ENCODE measurements at places on chromosomes 3 and 15.
A peak's percentile ranks its signal among the peaks of the same experiment; 100 is the strongest.

DNA sequence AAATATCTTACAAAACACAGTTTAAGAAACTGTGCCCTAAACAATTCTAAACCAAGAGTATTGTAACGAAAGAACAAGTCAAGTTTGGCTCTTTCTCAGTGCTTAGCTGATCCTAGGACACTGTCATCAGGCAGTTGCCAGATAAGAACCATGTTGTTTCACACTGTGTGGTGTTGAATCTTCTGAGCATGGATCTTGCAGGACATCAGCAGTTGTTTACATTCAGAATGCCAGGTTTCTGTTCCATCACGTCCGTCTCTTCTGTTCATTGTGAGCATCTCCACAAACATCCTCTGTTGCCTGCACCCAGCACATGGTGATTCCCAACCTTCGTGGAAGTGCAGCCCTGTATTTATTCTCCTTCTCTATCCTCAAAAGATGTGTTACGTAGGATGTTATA lies 67.9 kb downstream of the DCUN1D1 start:
- DNase-seq: no peak
- H3K4me1 ChIP-seq: no peaks in the 10 kb centered on the region
- no peak overlapping the region for H3K4me3 ChIP-seq
- no peaks in the 10 kb centered on the region for H3K27me3 ChIP-seq

DNA sequence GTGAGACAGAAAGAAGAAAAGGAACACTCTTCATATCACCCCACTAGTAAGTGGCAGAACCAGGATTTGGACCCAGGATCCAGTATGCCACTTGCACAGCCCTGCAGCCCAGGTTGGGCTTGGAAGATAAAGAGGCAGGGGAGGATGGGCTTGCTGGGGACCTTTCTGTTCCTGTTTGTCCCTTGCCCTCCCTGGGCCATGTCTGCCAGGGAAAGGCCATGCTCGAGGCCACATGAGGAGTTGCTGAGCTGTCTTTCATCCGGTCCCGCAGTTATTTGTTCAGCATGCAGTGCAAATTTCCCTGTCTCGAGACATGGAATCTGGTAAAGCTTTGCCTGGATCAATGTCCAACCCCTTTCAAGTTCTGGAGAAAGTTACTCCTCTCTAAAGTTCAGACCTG lies 116.0 kb upstream of the MRPS22 start:
- no peaks in the 10 kb centered on the region for H3K4me1 ChIP-seq
- no peak overlapping the region for H3K27ac ChIP-seq
- no peaks in the 10 kb centered on the region for H3K27me3 ChIP-seq
- no peaks in the 10 kb centered on the region for H3K36me3 ChIP-seq

- peak overlapping the region; percentile 70 for H3K27ac ChIP-seq
- H3K4me3 ChIP-seq: no peak overlapping the region
- H3K27me3 ChIP-seq: no peaks in the 10 kb centered on the region
- DNase-seq: peak; percentile 91
Measured at GRCh38 chr15:40957581-40958051, 4.3 kb downstream of the CHAC1 start.

GRCh38 chr3:179558742-179559364 lies 3.9 kb upstream of the ACTL6A start:
- no peaks in the 10 kb centered on the region for H3K27me3 ChIP-seq
- H3K27ac ChIP-seq: no peak overlapping the region
- H3K4me1 ChIP-seq: peaks cover 10% of the 10 kb centered on the region
- no peaks in the 10 kb centered on the region for H3K36me3 ChIP-seq
- DNase-seq: peak; percentile 55

DNA sequence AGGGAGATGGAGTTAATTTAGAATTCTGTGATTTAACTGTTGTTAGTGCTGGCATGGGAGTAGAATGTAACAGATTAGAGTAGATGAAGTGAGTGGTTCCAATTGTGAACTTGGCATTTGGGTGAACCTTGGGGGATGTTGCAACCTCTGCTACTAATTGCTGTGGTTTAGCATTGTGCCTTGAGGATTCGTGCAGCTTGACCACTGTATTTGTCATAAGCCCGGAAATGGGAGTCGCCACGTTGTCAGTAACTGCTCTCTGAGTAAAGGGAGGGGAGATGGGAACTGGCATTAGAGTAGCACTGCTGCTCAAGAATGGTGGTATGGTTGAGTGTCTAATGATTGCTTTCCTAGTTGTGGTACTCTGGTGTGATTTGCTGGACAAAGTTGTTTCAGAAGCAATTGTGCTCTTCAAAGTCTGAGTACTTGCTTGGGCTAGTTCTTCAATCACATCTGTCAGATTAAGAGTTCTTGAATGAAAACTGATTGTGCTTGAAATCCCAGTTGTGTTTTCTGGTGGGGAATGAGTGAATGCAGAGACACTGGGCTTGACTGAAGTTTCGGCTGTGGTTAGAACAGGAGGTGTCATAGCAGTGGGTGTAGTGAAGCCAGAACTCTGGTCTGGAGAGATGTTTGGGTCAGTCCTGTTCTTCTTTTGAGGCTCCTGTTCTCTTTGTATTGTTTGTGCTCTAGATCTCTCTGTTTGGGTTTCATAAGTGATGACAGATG lies 15.4 kb downstream of the IGSF10 start:
- no peaks in the 10 kb centered on the region for H3K4me1 ChIP-seq
- no peak overlapping the region for H3K27ac ChIP-seq
- no peaks in the 10 kb centered on the region for H3K27me3 ChIP-seq
- no peak overlapping the region for H3K4me3 ChIP-seq
- H3K36me3 ChIP-seq: no peaks in the 10 kb centered on the region

DNA sequence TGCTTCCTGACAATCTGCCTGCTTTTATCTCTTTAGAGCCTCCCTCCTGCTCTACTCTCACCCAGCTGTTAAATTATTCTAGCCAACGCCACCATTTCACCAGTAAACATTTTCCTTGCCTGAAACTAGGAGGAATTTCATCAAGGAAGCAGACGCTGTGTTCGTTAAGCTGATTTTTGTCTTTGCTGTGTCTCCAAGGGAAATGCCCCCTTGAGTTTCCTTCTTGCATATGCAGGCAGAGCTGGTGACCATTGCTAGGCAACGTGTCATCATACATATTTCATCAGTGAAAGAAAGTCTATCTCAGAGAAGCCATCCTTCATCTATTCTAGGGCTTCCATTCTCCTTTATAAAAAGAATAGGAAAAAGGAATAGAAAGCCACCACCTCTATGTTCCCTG lies 87.0 kb upstream of the ST8SIA2 start:
- no peaks in the 10 kb centered on the region for H3K36me3 ChIP-seq
- H3K4me3 ChIP-seq: no peak overlapping the region
- no peaks in the 10 kb centered on the region for H3K27me3 ChIP-seq
- H3K4me1 ChIP-seq: no peaks in the 10 kb centered on the region
- no peak overlapping the region for H3K27ac ChIP-seq

GRCh38 chr3:126915015-126915414 lies 67.9 kb upstream of the PLXNA1 start:
- H3K27ac ChIP-seq: no peak overlapping the region
- H3K36me3 ChIP-seq: no peaks in the 10 kb centered on the region
- no peak overlapping the region for H3K4me3 ChIP-seq
- peaks cover 8% of the 10 kb centered on the region for H3K4me1 ChIP-seq
- H3K27me3 ChIP-seq: no peaks in the 10 kb centered on the region
- DNase-seq: no peak

GRCh38 chr15:68806220-68807060 lies 14.3 kb downstream of the ANP32A start:
- no peak overlapping the region for H3K27ac ChIP-seq
- no peaks in the 10 kb centered on the region for H3K27me3 ChIP-seq
- H3K36me3 ChIP-seq: peaks cover 6% of the 10 kb centered on the region
- H3K4me1 ChIP-seq: no peaks in the 10 kb centered on the region
- DNase-seq: peak; percentile 5
- H3K4me3 ChIP-seq: no peak overlapping the region

DNA sequence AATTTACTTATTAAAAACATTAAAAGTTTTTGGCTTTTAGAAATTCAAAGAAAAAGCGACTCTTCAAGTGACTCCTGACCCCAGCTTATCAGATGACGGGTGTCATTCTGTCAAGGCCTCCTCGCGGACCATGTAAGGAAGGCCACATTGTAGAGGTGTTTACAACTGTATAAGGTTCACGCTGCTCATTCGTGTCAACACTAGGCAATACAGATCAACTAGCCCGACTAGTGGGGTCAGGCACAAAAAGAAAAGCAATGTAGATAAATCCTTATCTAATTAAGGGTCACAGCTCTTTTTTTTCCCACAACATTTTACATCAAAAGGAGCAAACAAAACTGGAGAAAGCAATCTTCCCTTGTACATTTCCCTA lies 207.5 kb upstream of the NR2F2 start:
- peaks cover 18% of the 10 kb centered on the region for H3K4me1 ChIP-seq
- no peak for DNase-seq
- no peak overlapping the region for H3K27ac ChIP-seq
- no peak overlapping the region for H3K4me3 ChIP-seq
- H3K36me3 ChIP-seq: no peaks in the 10 kb centered on the region
- no peaks in the 10 kb centered on the region for H3K27me3 ChIP-seq

- H3K4me1 ChIP-seq: peaks cover 9% of the 10 kb centered on the region
- H3K36me3 ChIP-seq: no peaks in the 10 kb centered on the region
- H3K4me3 ChIP-seq: peak overlapping the region; percentile 81
- H3K27ac ChIP-seq: peak overlapping the region; percentile 92
Measured at GRCh38 chr3:177195242-177195991, 1.9 kb downstream of the TBL1XR1 start.

- no peaks in the 10 kb centered on the region for H3K36me3 ChIP-seq
- no peak overlapping the region for H3K4me3 ChIP-seq
- no peaks in the 10 kb centered on the region for H3K27me3 ChIP-seq
- H3K4me1 ChIP-seq: no peaks in the 10 kb centered on the region
Measured at GRCh38 chr3:50549226-50549625, 18.3 kb downstream of the C3orf18 start.

- H3K36me3 ChIP-seq: no peaks in the 10 kb centered on the region
- no peak for DNase-seq
- no peak overlapping the region for H3K27ac ChIP-seq
- no peak overlapping the region for H3K4me3 ChIP-seq
- H3K4me1 ChIP-seq: peaks cover 4% of the 10 kb centered on the region
Measured at GRCh38 chr3:120209425-120209824, 75.6 kb downstream of the GPR156 start.

GRCh38 chr3:190485830-190486532 lies 27.9 kb upstream of the IL1RAP start:
- no peaks in the 10 kb centered on the region for H3K4me1 ChIP-seq
- H3K36me3 ChIP-seq: no peaks in the 10 kb centered on the region
- peaks cover 9% of the 10 kb centered on the region for H3K27me3 ChIP-seq
- H3K27ac ChIP-seq: no peak overlapping the region

- no peaks in the 10 kb centered on the region for H3K36me3 ChIP-seq
- no peaks in the 10 kb centered on the region for H3K27me3 ChIP-seq
- no peak overlapping the region for H3K4me3 ChIP-seq
Measured at GRCh38 chr3:183532620-183533411, 22.7 kb downstream of the KLHL6 start.

- no peak overlapping the region for H3K4me3 ChIP-seq
- peaks cover 13% of the 10 kb centered on the region for H3K4me1 ChIP-seq
- H3K27me3 ChIP-seq: no peaks in the 10 kb centered on the region
- H3K36me3 ChIP-seq: no peaks in the 10 kb centered on the region
Measured at GRCh38 chr3:99409961-99410360, 228.4 kb upstream of the COL8A1 start.

- no peak overlapping the region for H3K4me3 ChIP-seq
- peaks cover 31% of the 10 kb centered on the region for H3K4me1 ChIP-seq
- H3K36me3 ChIP-seq: no peaks in the 10 kb centered on the region
Measured at GRCh38 chr15:45111390-45112142, 2.4 kb downstream of the DUOX2 start.

DNA sequence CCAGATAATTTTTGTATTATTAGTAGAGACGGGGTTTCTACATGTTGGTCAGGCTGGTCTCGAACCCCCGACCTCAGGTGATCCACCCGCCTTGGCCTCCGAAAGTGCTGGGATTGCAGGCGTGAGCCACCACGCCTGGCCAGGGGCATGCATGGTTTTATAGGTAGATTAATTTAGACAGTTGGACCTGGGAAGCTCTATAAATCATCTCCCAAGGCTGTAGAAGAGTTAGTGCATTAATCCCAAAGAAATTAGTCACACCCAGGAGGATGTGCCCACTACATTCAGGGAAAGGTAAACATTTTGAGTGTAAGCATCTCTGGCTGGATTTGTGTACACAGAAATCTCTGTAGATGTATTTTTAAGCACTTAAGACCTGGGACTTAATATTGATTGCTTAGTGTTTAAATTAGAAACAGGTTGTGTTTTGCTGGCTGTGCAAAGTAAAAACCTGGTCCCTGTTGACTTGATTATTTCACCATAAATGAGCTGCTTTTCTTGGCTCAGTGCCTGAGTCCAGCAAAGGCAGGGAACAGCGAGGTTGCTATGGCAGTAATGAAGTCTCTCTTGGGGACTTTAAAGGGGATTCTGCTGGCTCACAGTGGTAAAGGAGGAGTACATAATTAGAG lies 19.2 kb downstream of the EXOSC7 start:
- peaks cover 33% of the 10 kb centered on the region for H3K36me3 ChIP-seq
- peak overlapping the region; percentile 53 for H3K27ac ChIP-seq
- peak; percentile 74 for DNase-seq
- H3K27me3 ChIP-seq: no peaks in the 10 kb centered on the region
- H3K4me3 ChIP-seq: no peak overlapping the region

DNA sequence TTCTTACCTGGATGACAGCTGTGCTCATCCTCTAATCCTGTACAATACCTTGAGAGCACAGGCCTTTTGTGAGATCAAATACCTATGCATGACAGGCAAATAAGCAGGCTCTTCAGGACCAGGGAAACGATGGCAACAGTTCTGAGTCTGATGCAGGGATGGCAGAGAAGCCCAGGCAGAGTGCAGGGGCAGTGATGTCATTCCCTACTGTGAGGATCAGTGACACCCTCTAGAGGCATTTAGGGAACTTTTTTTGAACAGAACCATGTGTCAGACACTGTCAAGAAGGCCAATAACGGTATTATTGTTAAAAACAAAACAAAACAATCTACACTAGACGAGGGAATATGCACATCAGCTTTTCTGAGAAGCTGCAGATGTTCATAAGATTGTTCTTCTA lies 314.8 kb upstream of the CTDSPL start:
- H3K27me3 ChIP-seq: no peaks in the 10 kb centered on the region
- H3K27ac ChIP-seq: peak overlapping the region; percentile 17
- H3K4me1 ChIP-seq: no peaks in the 10 kb centered on the region
- peak; percentile 59 for DNase-seq
- H3K36me3 ChIP-seq: peaks cover 25% of the 10 kb centered on the region

- DNase-seq: no peak
- no peaks in the 10 kb centered on the region for H3K27me3 ChIP-seq
- no peaks in the 10 kb centered on the region for H3K4me1 ChIP-seq
- no peaks in the 10 kb centered on the region for H3K36me3 ChIP-seq
Measured at GRCh38 chr15:70766597-70766996, 3.2 kb upstream of the UACA start.

GRCh38 chr3:25973122-25973521 lies 183.2 kb downstream of the OXSM start:
- no peaks in the 10 kb centered on the region for H3K4me1 ChIP-seq
- H3K27ac ChIP-seq: no peak overlapping the region
- no peaks in the 10 kb centered on the region for H3K36me3 ChIP-seq
- H3K27me3 ChIP-seq: no peaks in the 10 kb centered on the region

- H3K27me3 ChIP-seq: peaks cover 5% of the 10 kb centered on the region
- DNase-seq: no peak
- H3K36me3 ChIP-seq: no peaks in the 10 kb centered on the region
- no peak overlapping the region for H3K27ac ChIP-seq
- no peaks in the 10 kb centered on the region for H3K4me1 ChIP-seq
Measured at GRCh38 chr3:100611221-100611620, 1.8 kb downstream of the ADGRG7 start.
